ENCODE measurements at places on chromosomes 4 and X. TPM values are rescaled to one million over a fixed set of nuclear protein-coding genes. Genes with fewer than 3 reads are reported as not detected.

AGTR2 gene
- not detected for total RNA-seq

KLF8 gene
- total RNA-seq = 1.0 TPM

NOA1 gene
- 15.0 TPM for total RNA-seq

DSPP gene
- total RNA-seq = not detected

MAGEC2 gene
- total RNA-seq = 0.17 TPM

PCDH11X gene
- total RNA-seq = not detected

FAM47A gene
- not detected for total RNA-seq

SPARCL1 gene
- 2.3 TPM for total RNA-seq

ABCB7 gene
- 30.8 TPM for total RNA-seq

BCORL1 gene
- total RNA-seq = 1.3 TPM

CXCL1 gene
- total RNA-seq = 2.3 TPM

CT55 gene
- not detected for total RNA-seq

PCDH7 gene
- total RNA-seq = 9.0 TPM

ADAMTS3 gene
- total RNA-seq = 2.1 TPM

STAP1 gene
- total RNA-seq = not detected

ABRAXAS1 gene
- total RNA-seq = 27.2 TPM

HTN3 gene
- total RNA-seq = not detected

TMPRSS11F gene
- total RNA-seq = not detected

KCNIP4 gene
- not detected for total RNA-seq

MTM1 gene
- 10.0 TPM for total RNA-seq

EOLA2 gene
- 17.2 TPM for total RNA-seq

ERCC6L gene
- not detected for total RNA-seq

IGSF1 gene
- not detected for total RNA-seq

CFAP47 gene
- not detected for total RNA-seq

ARHGEF6 gene
- 20.5 TPM for total RNA-seq

PF4V1 gene
- total RNA-seq = not detected

GALNT7 gene
- total RNA-seq = 45.4 TPM

THAP6 gene
- total RNA-seq = 18.8 TPM

MAGEB4 gene
- total RNA-seq = not detected

BTK gene
- total RNA-seq = not detected

IL13RA1 gene
- total RNA-seq = 67.4 TPM

CABS1 gene
- total RNA-seq = not detected
